Activated CD4-positive, alpha-beta memory T cell treated with anti-CD3 and anti-CD28 coated beads for 36 hours (primary cell): ENCODE measurements at places on chromosomes 4 and X. TPM values are rescaled to one million over a fixed set of nuclear protein-coding genes. Genes with fewer than 3 reads are reported as not detected.

IQCM gene
- total RNA-seq, result not detected

FGFRL1 gene
- 12.2 TPM for total RNA-seq

CT45A2 gene
- not detected for total RNA-seq

SPIN4 gene
- 4.5 TPM for total RNA-seq

ZNF630 gene
- total RNA-seq, result 2.4 TPM

GPRIN3 gene
- 22.7 TPM for total RNA-seq

FHIP1A gene
- 0.45 TPM for total RNA-seq

CCDC158 gene
- total RNA-seq, result not detected

ZIC3 gene
- total RNA-seq, result not detected
